ENCODE measurements at places on chromosomes 2 and 18. TPM values are rescaled to one million over a fixed set of nuclear protein-coding genes. Genes with fewer than 3 reads are reported as not detected.

DNA sequence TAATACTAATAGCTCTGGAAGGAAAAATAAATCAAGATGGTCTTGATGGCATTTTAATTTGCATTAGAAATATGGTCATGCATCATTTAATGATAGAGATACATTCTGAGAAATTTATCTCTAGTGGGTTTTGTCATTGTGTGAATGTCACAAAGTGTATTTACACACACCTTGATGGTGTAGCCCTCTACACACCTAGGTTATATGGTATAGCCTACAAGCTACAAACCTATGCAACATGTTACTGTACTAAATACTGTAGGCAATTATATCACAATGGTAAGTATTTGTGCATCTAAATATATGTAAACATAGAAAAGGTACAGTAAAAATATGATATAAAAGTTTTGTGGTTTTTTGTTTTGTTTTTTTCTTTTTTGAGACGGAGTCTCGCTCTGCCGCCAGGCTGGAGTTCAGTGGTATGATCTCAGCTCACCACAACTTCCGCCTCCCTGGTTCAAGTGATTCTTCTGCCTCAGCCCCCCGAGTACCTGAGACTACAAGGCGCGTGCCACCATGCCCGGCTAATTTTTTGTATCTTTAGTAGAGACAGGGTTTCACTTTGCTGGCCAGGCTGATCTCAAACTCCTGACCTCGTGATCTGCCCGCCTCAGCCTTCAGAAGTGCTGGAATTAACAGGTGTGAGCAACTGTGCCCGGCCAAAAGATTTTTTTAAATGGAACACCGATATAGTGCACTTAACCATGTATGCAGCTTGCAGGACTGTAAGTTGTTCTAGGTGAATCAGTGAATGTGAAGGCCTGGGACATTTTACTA lies 83.7 kb upstream of the UBXN4 start:
- no peak for DNase-seq

GRCh38 chr2:16870491-16871076 lies 204.9 kb upstream of the CYRIA start:
- DNase-seq: peak; percentile 44

VIL1 gene
- not detected for total RNA-seq

FEV gene
- not detected for total RNA-seq

CCDC74A gene
- total RNA-seq: 3.2 TPM
